ENCODE measurements at places on chromosomes 12 and 14.

- DNase-seq: peak; percentile 45
Observed at GRCh38 chr12:102167821-102168604, 29.6 kb downstream of the PMCH start.

- peak; percentile 80 for DNase-seq
Observed at GRCh38 chr14:30223385-30223785, 295.7 kb upstream of the PRKD1 start.

DNA sequence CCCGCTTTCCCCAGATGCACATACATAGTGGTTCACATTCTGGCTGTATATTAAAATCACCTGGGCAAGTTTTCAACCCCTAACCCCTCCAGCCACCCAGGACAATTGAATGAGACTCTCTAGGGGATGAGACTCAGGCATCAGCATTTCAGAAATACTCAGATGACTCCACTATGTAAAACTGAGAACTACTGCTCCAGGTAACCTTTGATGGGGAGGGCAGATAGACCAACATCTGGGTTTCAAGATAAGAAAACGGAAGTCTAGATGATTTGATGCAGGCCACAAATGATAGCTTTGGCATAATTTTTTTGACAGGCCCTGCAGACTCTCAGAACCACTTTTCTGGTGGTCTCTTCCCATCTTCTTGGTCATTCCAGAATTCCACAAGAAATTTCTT is 341.1 kb downstream of the EMP1 start:
- DNase-seq: no peak

DNA sequence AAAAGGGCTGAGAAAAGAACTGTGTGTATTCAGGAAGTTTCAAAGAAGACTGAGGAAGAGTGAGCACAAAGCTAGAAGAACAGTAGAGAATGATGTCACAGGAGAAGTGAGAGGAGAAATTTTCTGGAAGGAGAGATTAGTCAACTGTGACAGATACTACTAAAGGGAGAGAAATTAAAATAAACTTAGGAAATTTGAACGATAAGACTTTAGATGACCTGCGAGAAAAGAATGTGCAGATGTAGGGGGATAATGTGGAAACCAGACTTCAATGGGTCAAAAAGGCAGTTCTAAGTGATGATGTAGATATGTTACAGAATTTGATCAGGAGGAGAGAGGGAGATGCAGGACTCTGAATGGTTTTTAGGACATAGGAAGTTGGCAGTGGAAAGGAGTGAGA is 287.4 kb downstream of the SYT1 start:
- DNase-seq: no peak

- peak; percentile 35 for DNase-seq
Observed at GRCh38 chr14:69013943-69014782, 35.1 kb upstream of the ACTN1 start.

DNA sequence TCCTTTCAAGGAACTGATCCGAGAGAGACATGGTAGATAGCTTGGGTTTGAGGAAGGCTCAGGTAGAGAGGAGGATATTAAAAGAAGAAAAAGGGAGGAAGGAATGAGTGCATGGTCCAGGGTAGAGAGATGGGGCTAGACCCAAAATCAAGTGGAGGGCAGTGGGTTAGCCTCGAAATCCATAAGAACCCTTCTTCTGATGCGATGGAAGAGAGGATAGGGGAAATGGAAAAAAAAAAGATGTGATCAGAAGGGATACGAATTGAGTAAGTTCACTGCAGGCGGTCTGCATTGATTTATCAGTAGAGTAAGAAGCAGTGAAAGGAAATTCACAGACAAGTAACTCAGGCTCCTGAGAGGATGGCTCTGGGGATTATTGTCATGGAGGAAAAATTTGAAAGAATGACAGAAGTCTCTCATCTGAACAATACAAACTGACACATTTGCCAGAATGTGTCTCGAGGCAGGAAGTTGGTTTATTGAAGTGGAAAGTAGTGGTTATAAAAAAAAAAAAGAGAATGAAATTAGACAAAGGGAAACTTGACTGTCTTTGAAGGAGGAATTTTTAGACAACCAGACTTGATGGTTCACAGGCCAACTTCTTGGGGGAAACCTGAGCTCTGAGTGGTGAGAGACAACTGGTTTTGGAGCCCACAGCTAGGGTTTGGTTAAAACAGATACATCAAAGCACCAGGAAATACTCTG is 10.2 kb downstream of the PPFIBP1 start:
- DNase-seq: no peak

GRCh38 chr14:65237023-65237814 is 134.9 kb upstream of the MAX start:
- DNase-seq: peak; percentile 82

- no peak for DNase-seq
Observed at GRCh38 chr14:101953151-101953550, 11.2 kb upstream of the DYNC1H1 start.

DNA sequence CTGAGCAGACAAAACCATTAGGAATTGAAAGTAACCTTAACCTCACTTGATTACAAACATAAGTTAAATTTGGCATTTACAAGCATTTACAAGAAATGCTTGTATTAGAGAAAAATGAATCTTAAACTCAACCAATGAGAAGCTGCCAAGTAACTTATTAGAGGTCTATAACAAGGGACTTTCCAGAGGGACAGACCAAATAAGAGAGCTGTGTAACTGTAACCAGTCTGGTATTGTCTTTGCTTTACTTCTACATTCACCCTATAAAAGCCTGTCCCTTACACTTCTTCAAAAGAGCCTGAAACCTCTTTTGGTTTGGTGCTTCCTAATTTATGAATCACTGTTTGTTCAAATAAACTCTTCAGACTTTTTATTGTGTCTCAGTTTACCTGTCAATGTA is 450.0 kb upstream of the FAR2 start:
- DNase-seq: peak; percentile 25

DNA sequence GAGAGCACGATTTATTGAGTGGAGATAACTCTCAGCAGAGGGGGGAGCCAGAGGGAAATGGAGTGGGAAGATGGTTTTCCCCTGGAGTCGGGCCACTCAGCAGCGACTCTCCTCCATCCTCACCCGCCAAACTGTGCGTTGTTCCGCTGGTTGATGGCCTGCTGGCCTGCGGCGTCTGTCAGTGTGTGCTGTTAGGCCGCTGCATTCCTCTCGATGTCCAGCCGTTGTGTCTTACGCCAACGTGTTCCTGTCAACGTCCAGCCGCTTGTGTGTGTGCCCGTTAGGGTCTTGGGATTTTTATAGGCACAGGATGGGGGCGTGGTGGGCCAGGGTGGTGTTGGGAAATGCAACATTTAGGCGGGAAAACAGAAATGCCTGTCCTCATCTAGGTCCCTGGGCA is 69.2 kb downstream of the PTPRQ start:
- no peak for DNase-seq

DNA sequence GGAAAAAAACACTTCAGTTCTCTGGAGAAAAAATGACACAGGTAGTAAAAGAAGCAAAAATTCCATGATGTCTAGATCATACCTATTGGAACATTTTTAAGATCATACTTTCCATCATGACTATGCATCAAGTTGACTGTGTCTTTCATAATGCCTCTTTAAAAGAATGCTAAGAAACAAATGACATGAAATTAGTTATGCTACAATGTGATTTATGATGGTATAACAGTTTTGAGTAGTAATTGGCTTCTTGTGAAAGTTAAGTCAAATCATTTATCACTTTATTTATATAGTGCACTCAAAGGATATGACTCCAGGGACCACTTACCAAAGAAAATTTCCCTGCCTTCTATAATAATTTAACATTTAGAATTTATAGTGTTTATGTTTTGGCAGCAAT is 28.5 kb downstream of the RASSF9 start:
- DNase-seq: no peak

- DNase-seq: no peak
Observed at GRCh38 chr12:91777268-91777992, 368.2 kb downstream of the BTG1 start.

- DNase-seq: no peak
Observed at GRCh38 chr12:85985996-85986395, 111.9 kb downstream of the NTS start.

- peak; percentile 31 for DNase-seq
Observed at GRCh38 chr12:48924617-48925303, 532 bp downstream of the FKBP11 start.

DNA sequence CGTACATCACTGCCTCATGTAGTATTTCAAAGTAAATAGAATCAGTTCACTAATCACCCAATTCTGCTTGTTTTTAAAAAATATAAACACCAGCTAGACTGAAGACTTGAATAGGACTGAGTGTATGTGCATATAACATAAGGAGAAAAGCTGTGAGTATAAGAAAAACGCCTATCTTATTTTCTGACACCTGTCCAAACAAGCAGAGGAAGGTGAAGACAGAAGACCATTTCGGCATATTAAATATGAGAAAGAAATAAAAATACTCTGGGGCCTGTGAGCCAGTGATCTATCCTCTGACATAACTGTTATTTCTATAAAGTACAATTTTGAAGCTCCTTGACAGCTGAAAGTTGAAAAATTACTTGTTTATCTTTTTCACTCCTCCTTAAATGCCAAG is 111.3 kb upstream of the EEA1 start:
- DNase-seq: no peak

DNA sequence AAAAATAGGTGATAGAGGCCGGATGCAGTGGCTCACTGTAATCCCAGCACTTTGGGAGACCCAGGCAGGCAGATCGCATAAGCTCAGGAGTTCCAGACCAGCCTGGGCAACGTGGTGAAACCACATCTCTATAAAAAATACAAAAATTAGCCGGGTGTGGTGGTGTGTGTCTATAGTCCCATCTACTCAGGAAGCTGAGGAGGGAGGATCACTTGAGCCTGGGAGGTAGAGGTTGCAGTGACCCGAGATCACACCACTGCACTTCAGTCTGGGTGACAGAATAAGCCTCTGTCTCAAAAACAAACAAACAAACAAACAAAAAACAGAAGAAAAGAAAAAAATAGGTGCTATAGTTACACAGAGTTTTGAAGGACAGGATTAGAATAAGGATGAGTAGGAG is 142.1 kb downstream of the SAMD4A start:
- DNase-seq: no peak

DNA sequence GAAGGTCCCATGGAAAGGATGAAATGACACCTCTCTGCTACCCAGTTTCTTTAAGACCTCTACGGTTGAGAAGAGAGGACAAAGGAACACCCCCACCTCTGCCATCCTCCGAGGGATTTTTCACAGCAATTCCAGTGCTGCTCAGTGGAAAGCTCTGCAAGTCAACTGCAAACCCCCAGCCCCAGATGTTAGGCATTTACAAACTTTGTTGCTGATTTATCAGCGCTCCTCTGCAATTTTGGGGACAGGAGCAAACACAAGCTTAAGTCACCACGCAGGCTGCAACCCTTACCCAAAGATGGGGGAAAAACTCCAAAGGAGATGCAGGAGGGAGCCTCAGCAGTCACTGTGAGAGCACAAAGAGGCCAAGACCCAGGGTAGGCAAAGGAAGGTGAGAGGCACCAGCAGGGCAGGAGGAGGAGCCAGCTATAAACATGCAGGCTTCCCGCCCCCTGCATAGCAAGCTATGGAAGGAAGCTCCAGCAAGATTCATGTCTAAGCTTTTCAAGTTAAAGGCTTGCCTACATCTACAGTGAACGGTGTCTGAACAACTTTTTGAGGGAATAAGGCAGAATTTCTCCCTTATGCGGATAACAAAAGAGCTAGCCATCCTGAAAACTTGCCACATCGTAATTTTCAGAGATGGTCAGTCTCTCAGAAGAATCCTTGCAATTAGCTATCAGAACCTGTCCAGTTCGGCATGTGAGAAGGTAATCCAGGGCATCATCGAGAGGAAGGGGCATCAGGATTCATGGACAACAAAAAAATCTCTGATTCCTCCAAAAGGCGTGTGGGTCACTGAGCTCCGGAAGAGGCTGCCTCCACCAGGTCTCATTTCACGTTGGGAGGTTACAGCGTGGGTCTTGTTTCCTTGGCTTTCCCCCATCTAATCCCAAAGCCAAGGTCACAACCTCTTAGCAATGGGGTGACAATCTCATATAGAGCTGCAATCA is 3.9 kb downstream of the CTDSP2 start:
- DNase-seq: no peak

- peak; percentile 15 for DNase-seq
Observed at GRCh38 chr12:85448548-85449139, 168.6 kb downstream of the ALX1 start.

GRCh38 chr14:99596071-99596627 is 7.9 kb downstream of the CCDC85C start:
- no peak for DNase-seq

DNA sequence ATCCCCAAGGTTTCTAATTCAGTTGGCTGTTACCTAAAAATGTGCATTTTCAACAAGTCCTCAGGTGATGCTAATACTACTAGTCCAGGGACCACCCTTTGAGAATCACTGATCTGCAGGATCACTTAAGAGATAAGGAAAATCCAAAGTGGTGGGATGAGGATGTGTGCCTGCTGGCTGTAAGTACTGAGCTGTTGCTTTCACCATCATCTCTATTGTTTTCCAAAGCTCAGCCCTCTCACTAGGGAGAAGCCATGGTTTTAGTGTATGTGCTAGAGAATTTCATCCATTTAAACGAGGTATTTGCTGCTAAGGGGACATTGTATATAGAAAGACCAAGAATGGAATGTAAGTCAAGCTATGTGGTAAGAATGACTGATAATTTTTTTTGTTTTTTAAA is 202.3 kb downstream of the KIF21A start:
- DNase-seq: no peak

DNA sequence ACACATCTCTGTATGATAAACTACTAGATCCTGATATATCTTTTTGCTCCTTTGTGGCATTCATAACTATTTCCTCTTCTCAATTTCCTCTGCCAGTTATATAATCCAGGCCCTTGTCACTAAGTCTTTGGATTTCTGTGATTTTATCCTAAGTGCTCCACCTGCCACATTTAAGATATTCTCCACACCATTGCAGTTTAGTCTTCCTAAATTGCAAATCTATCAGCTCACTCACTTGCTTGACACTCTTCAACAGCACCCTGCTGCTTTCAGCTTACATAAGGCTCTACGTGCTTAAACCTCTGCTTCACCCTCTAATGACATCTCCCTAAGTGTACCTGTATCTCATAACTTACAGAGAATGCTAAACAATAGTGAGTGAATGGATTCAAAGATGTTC is 1032.2 kb upstream of the SEL1L start:
- DNase-seq: no peak

DNA sequence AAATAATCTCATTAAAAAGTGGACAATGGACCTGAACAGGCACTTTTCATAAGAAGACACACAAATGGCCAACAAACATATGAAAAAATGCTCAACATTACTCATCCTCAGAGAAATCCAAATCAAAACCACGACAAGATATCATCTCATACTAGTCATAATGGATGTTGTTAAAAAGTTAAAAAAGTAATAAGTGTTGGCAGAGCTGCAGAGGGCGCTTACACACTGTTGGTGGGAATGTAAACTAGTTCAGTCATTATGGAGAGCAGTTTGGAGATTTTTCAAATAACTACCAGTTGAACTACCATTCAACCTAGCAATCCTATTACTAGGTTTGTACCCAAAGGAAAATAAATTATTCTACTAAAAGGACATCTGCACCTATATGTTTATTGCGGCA is 47.2 kb downstream of the FOXG1 start:
- peak; percentile 1 for DNase-seq

GRCh38 chr14:24681056-24681455 is 47.1 kb upstream of the GZMB start:
- no peak for DNase-seq
